ENCODE measurements at places on chromosomes 2 and 18.

GRCh38 chr2:203763938-203764664, 57.7 kb downstream of the CD28 start:
- DNase-seq = no peak

- peak; percentile 15 for DNase-seq
These were observed 23.3 kb downstream of the PLEK start for GRCh38 chr2:68388358-68388757.

DNA sequence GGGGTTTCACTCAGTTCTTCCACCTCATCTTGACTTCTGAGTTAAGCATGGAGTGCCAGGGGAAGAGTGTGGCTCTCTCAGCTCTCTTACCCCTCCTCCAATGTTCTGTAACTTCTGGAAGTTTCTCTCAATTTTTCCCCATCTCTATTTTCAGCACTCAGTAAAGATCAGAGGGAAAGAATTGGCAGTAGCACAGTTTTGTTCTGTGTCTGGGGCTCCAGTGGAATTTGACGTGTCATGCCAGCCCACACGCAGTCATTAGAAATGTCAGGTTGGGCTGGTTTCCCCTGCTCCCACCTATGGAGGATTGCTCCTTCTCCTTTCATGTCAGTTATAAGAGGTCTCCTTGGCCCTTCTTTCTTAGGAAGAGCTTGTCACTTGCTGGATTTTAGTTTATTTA, 104.6 kb upstream of the COL3A1 start:
- DNase-seq = no peak

DNA sequence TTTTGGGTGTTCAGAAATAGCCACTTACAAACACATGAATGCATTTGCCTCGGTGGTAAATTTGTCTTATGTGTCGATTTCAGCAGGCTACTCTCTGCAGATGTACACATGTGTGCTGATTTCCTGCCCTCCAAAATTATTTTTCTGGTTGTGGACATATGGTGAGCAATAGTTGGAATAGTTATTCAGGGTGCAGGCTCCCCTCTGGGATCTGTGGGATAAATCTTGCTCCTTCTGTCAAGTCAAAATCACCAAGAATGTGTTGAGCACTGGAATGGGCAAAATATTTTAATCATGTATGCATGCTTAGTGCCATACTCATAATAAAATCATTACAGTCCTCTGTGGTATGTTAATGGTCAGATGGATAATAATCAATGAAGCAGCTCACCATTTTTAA, 684.5 kb downstream of the BCL11A start:
- DNase-seq = no peak

DNA sequence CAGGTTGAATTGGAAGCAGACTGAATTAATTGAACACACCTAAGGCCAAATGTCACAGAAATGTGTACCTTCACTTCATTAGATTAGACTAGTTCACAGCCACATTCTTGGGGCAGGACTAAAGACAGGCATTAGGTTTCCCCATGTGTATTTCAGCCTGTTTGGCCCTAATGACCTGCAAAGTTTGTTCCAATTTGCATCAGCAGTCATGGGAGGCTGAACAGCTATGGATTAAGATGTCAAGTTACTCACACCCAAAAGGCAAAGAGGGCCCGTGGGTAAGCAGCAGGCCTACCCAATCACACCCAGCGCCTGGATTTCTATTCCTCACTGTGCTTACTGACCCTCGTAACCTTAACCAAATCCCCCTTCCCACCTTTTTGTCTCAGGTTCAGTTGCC, 99.6 kb upstream of the RIOK3 start:
- DNase-seq = no peak

GRCh38 chr18:55420665-55421307, 167.2 kb downstream of the TCF4 start:
- no peak for DNase-seq

- no peak for DNase-seq
These were observed 1.3 kb downstream of the STK39 start for GRCh38 chr2:168246072-168246482.

DNA sequence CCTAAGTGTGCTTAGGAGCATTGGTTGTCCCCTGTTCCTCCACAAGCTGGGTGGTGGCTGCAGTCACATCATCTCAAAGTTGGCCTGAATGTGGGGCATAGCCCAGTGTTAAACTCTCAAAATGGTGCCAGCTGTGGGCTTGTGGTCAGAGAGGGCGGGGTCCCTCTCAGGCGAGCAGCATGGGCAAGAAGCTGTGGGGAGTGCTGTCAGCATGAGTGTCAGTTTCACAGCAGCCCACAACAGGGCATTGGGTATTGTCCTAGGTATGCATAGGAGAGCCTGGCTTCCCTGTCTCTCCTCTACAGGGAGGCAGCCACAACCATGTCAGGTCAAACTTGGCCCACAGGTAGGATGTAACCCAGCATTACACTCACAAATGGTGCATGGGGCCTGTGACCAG, 285.6 kb upstream of the THSD7B start:
- no peak for DNase-seq

DNA sequence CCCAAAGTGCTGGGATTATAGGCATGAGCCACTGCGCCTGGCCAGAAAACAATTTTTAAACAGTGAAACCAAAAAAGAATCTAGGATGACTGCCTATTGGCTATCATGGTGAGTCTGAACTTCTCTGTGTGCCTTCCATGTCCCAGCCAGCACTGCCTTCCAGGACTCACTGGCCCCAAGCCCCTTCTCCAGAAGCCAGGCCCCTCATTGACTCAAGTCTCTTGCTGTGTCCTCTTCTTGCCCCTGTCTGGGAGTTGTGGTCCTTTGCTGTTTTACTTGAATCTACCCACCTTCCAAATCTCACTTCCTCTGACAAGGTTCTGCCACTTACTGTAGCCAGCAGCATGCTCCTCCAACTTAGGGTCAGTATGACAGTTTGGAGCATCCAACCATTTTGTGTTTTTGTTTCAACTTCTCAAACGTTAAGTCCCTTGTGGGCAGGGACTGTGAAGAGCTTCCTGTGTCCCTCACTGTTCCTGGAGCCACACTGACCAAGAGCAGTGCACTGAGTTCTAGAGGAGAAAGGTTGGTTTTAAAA, 41.7 kb downstream of the ST3GAL5 start:
- DNase-seq = no peak

- no peak for DNase-seq
These were observed 248.0 kb upstream of the PXDN start for GRCh38 chr2:1992280-1992679.

DNA sequence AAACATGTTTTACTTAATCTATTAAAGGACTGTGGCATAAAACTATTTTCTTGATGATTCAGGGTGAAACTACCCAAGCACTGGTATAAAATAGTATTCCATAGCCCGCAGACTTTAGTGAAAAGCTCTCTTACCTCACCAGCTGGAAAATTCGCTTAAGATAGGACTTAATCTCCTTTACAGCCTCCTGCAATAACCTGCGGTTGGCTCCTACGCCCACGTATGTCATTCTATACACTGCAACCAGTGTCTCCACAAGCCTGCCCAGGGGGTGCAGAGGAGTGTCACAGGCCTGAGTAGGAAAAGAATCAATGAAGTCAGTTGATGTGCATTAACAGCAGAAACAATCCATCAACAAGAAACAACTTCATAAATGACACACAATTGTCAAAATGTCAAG, 11.3 kb upstream of the MPP4 start:
- no peak for DNase-seq

DNA sequence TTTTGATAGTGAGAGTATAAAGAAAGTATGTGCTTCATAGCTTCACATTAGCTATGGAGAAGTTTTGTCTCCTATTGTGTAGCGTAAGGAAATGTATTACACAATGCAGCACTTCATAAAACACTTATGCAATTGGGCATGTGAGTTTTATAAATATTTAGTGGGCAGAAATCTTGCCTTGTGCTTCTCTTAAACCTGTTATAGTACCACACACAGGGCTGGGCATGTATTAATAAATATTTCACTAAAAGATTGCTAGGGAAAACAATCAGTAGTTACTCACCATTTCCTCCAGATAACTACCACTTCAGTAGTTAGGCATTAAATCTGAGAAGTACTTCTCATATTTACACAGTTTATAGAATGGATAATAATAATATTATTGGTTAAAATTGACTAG, 1080.8 kb upstream of the PIK3C3 start:
- no peak for DNase-seq

DNA sequence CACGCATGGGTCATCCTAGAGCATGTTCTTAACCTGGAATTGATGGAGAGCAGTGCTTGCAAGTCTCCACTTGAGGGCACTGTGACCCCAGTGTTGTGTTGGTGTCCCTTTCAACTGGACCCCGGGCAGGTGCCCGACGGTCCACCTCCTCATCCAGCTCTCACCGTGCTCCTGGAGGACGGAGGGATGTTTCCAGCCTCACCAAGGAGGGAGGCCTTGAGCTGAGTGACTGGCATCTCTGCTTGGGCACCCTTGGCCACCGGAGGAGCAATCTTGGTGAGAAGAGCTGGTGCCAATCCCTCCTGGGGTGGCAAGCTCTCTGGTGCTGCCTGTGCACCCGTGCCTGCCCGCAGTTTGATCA, 45.4 kb upstream of the ASB18 start:
- peak; percentile 31 for DNase-seq

GRCh38 chr2:15794608-15795134, 145.7 kb upstream of the MYCN start:
- DNase-seq = no peak

GRCh38 chr18:10010611-10011015, 96.8 kb downstream of the VAPA start:
- DNase-seq = no peak

GRCh38 chr2:216004697-216005283, 8.6 kb downstream of the MREG start:
- DNase-seq = no peak

- no peak for DNase-seq
These were observed 35.6 kb downstream of the CEP192 start for GRCh38 chr18:13026583-13027270.

DNA sequence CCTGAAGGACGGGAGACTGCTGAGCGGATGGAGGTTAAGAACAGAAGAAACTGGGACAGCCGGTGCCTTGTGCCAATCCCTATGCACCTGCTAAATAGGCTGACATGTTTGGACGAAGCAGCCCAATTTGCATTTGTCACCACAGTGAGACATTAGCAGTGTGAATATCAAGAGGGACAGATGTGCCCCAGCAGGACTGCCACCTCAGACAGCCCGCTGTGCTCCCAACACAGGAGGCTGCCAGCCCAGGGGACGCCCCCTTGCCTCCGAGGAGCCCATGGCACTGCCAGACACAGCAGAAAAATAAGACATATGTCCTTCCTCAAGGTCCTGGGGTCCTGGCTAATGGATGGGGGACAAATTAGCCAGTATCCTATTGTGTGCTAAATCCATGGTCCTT, 306.7 kb upstream of the POU3F3 start:
- no peak for DNase-seq

DNA sequence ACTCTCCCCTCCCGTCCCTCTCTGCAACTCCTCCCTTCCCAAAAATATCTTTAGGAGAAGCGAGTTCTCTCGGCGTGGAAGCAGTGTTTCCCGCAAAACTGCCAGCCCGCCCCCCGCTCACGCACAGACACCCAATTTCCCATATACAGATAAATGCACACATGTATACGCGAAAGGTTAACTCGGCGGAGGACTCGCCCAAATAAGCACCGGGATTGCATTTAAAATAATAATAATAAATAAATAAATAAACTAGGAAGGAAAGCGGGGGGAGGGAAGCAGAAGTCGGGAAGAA, 70.0 kb upstream of the PSMD14 start:
- DNase-seq = no peak

GRCh38 chr2:167733747-167734146, 513.6 kb downstream of the STK39 start:
- DNase-seq = peak; percentile 77

DNA sequence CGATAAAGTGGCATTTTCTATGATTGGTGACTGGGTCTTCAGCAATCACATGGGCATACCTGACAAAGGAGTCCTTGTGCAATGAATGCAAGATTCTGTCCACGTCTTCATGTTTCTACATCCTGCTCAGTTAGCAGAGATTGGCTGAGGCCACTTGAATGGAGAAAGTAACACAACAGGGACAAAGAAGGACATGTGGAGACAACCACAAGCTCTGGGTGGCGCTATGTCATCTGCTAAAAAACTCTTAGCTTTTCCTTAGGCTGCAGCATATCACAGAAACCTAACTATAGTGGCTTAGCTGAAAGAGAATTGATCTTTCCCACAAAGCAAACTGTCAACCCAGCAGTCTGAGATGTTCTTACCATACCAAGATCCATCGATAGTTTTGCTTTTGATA, 1109.7 kb downstream of the SOCS6 start:
- peak; percentile 1 for DNase-seq

DNA sequence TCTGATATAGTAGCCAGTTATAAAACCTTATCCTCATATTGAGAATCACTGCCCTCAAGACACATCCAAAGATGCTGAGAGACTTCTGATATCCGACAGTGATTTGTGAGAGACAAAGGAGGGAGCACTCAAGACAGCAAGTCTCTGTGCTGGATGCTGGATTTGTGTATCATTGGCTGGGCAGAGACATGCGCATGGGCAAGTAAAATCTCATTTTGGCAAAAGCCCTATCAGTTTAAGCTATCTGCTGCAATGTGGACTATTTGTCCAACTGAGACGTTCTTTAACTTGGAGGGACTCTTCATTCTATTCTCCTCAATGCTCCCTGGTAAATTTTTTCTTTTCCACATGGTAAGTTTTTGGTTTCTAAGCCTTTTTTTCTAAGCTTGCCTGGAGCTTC, 107.5 kb downstream of the SS18 start:
- DNase-seq = no peak

- DNase-seq = peak; percentile 75
These were observed 97.6 kb downstream of the NDUFA10 start for GRCh38 chr2:239927424-239927981.

DNA sequence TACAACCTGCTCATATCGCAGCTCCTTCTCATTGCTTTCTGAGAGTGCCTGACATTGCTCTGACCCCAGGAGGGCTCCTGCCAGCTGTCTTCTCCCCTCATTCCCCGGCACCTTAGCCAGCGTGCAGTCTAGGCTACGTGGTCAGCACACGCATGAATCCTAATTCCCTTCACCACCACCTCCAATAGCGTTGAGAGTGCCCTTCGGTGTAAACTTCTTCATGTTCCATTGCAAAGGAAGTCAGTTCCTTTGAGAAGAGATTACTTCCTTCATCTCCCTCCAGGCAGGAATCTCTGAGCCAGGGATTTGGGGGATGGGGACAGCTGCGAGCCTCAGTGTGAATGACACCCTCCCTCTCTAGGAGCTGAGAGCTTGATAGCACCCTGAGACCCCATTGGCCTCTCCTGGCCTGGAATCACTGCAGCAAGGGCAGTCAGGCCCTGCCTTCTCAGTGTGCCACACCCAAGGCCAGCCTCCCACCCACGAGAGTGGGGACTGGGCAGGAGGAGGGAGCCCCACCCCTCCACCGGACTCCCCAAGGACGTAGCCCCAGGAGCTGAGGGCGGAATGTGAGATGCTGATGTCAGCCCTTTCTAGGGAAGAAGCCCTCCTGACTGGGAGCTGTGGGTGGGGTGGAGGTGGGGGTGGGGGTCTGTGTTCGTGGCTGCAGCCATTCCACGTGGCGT, 53.4 kb downstream of the SLC66A2 start:
- DNase-seq = no peak

Data from HepG2 (cell line).